ENCODE measurements at places on chromosomes 7 and 10.

GRCh38 chr10:76091926-76092325 is 660.5 kb downstream of the LRMDA start:
- DNase-seq, result no peak

DNA sequence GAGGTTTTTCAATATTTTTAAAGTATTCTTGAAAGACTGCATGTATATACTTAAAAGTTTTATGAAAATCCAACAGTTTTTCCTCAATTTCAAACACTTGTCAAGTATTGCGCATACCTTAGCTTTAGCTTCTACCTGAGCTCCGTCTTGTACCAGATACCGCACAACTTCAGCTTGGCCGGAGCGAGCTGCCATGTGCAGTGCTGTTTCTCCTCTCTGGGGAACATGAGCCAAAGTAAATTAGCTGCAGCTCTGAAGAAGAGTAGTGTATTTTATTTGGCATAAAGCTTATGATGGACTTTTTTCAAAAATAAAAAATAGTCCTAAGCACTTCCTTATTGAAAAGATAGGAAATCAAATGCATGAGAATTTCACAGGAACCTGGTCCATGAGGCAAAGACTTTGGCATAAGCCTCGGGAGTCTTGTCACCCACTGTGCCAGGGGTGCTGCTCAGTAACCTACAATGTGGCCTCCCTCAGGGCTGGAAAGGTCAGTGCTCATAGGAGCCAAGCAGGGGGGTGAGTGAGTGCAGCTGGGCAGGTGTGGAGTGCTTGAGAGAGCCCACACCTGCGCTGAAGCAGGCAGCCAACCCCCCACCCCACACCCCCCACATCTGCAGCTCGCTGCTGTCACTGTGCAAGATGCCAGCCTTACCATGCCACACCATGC is 189.5 kb downstream of the ANK3 start:
- DNase-seq, result no peak

DNA sequence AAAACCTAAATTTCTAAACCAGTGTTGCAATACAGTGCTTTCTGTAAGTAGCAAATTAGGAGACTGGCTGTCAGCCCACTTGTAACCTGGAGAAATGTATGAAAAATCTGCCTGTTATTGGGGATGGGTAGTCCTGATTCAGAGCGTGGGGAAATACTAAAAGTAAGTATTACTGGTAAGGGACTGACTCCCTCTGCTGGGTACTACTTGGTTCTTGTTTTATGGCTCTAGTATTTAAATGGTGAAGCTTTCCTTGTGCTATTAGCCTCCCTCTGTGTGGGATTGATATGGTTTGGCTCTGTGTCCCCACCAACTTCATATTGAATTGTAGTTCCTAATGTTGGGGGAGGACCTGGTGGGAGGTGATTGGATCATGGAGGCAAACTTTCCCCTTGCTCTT is 886.1 kb downstream of the SORCS1 start:
- DNase-seq, result no peak

- DNase-seq, result no peak
These were observed 270.1 kb downstream of the CACNA2D1 start for GRCh38 chr7:82173400-82174021.

All from AG09309 (cell line).